ENCODE measurements at places on chromosomes 6 and 20.

- DNase-seq, result no peak
Measured at GRCh38 chr6:48419992-48420391, 309.0 kb upstream of the PTCHD4 start.

- DNase-seq, result no peak
Measured at GRCh38 chr6:56770011-56770520, 127.4 kb upstream of the DST start.

GRCh38 chr6:4941782-4942672 lies 61.8 kb downstream of the RPP40 start:
- DNase-seq, result no peak

DNA sequence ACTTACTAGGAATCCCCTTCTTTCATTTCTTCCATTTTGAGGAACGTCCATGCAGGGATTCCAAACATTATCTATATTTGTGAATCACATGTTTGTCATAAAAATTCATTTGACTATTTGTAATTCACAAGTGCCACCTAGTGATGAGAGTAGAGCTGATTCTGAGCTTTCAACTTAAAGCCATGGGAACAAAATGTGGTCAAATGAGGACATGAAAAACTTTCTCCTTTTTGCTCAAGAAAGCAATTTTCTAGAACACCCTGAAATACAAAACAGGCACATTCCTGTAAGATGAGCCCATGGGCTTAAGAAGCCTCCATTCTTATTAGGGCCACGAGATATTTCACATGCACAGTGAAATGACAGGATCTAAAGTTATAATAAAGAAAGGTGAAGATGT lies 12.3 kb downstream of the MAP3K7 start:
- DNase-seq, result no peak

GRCh38 chr6:16728513-16729182 lies 32.6 kb downstream of the ATXN1 start:
- no peak for DNase-seq

- DNase-seq, result no peak
Measured at GRCh38 chr6:97701801-97702200, 418.8 kb upstream of the MMS22L start.

GRCh38 chr6:14918200-14918907 lies 327.5 kb upstream of the JARID2 start:
- DNase-seq, result no peak

GRCh38 chr6:42618686-42619085 lies 54.9 kb downstream of the UBR2 start:
- no peak for DNase-seq

DNA sequence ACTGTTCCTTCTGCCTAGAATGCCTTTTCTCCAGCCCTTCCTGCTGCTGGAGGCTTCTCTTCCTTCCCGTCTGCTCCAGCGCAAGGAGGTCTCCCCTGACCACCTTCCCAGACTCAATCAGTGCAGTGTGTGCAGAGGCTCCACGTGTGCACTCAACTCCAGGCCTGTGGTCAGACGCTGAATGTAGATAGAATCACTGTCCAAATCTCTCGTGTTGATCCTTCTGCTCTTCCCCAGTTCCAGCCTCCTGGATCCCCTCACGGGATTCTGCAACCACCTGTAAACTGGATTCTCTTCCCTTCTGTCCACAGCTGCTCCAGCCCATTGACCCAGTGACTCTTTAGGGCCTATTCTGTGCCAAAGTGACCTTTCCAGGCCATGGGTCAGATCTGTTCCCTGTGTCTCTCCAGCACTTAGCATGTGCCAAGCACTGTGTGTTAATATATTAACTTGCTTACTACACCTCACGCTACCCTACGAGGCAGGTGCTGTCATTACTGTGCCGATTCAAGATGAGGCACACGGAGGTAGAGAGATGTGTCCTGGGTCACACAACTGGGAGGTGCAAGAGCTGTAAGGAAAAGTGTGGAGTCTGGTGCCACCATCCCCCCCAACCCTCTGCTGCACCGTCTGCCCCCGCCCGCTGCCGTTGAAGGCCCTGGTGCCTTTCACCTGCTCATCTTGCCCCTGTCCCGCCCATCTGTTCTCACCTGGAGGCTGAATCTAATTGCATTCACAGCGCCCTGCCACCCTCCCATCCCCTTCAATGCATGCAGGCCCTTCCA lies 112.2 kb downstream of the SULF2 start:
- no peak for DNase-seq

- no peak for DNase-seq
Measured at GRCh38 chr20:46205349-46205748, 87.2 kb downstream of the CD40 start.

DNA sequence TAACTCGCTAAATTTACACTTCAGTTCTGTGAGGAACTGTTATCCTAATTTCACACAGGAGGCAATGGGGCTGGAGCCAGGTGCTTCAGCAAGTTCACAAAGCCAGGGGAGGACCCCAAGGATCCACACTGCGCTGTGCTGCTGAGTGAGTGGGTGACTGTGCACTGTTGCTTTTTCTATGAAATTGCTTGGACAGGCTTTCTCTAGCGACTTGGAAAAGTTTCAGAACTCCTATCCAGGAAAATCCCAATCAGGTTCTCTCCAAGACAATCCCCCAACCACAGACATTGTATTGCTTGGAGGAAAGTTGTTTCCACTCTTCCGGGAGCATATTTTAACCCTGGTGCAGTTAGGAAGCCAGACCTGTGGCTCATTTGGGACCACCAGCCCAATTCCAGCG lies 175.9 kb upstream of the CST7 start:
- no peak for DNase-seq

DNA sequence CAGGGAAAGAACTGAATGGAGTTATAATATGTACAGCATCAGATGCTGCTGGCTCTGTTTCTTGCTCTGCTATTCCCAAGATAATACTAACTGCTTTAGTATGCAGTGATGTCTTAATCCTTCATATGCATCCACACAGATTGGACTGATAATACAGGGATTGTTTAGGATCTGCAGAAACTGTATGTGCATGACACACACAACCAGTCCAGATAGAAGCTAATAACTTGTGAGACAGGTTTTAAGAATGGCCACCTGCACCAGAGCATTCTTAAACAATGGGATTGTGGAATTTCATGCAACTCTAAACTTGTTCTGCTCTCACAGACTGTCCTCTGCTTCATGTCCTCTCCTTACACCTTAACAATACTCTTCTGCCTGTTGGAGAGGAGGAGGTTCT lies 90.9 kb downstream of the SPTLC3 start:
- no peak for DNase-seq
